ENCODE measurements at places on chromosomes 4 and X. TPM values are rescaled to one million over a fixed set of nuclear protein-coding genes. Genes with fewer than 3 reads are reported as not detected.

DNA sequence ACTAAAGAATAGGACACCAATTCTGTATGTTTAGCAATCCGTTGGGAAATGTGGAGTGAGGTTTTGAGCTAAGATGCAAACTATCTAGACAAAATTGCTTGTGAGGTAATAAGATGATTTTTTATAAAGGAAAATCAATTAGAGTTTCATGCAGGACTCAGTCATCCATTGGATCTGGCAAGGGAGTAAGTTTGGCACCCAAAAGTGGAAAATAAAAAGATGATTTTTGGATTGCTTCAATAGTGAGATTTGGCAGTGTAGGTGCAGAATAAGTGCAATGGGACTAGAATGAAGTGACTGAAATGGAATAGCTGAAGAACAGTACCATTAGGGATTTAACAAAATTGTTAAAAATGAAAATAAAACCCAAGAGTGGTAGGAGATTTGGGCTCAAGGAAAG, 290.5 kb upstream of the EPHA5 start:
- no peak for DNase-seq

GRCh38 chrX:2484721-2485648, 15.8 kb downstream of the DHRSX start:
- DNase-seq = no peak

DNA sequence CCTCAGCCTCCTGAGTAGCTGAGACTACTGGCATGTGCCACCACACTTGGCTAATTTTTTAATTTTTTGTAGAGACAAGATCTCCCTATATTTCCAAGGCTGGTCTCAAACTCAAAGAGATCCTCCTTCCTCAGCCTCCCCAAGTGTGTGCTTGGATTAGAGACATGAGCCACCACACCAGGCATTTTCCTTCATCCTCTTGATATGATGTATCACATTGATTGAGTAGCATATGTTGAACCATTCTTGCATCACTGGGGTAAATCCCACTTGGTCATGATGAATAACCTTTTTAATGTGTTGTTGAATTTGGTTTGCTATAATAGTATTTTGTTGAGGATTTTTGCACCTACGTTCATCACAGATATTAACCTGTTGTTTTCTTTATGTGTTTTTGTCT, 24.2 kb upstream of the PPM1K start:
- no peak for DNase-seq

FATE1 gene
- polyA plus RNA-seq = not detected

SLIT2 gene
- polyA plus RNA-seq = not detected

DNA sequence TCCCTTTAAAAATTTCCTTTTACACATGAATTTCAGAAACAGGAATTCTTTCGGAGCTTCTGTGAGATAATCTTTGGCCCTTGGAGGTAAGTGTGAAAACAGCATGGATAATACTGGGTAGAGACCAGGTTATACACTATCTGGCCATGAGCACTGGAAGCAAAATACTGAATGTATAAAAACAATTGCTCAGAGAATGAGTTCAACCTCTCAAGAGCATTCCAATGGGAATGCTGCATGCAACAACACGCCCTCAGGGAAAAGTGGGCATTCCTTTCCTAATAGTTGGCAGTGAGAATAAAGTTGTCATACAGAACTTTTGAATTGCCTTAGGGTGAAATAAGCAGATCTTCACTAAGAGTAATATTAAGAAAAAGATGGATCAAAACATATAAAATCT, 574.8 kb upstream of the DIPK2B start:
- DNase-seq = no peak

Data from CD4-positive, alpha-beta memory T cell (primary cell).